ENCODE measurements at places on chromosomes 7 and 10. TPM values are rescaled to one million over a fixed set of nuclear protein-coding genes. Genes with fewer than 3 reads are reported as not detected.

DNA sequence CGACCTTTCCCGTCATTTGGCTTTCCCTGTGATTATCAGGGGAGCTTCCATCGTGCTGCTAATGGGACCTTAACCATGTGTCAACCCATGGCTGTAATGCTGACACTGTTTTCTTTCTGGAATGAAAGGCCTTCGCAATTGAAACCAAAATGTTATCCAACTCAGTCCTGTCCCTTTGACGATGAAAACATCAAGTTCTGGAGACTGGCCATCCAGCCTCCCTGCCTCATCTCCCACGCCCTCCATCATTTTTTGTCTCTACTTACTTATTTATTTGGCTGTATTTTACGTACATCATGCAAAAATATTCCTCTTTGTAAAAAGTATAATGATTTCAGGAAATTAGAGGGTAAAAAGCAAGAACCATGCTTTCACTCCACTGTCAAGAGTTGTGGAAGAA is 69.8 kb downstream of the EGFR start:
- DNase-seq = no peak

- DNase-seq = no peak
These were observed 11.0 kb downstream of the ZMIZ1 start for GRCh38 chr10:79079490-79080355.

DNA sequence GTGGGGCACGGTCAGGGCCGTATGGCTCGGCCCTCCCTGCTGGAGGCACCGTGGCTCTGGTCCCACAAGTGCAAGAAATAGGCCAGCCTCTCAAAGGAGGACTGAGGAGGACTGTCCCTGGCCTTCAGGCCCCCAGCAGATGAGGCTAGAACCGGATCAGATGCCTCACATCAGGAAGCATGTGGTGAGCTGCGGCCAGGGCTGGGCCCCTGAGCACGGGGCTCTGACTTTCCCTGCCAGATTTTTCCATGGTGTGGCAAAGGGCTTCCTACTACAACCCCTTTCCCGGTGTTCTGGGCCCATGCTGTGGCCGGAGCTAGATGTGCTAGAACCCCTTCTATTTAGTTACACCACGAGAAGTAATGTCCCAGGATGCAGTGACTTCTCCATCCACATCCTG is 100.4 kb downstream of the TCERG1L start:
- DNase-seq = no peak

RADIL gene
- 13.8 TPM for total RNA-seq

DNA sequence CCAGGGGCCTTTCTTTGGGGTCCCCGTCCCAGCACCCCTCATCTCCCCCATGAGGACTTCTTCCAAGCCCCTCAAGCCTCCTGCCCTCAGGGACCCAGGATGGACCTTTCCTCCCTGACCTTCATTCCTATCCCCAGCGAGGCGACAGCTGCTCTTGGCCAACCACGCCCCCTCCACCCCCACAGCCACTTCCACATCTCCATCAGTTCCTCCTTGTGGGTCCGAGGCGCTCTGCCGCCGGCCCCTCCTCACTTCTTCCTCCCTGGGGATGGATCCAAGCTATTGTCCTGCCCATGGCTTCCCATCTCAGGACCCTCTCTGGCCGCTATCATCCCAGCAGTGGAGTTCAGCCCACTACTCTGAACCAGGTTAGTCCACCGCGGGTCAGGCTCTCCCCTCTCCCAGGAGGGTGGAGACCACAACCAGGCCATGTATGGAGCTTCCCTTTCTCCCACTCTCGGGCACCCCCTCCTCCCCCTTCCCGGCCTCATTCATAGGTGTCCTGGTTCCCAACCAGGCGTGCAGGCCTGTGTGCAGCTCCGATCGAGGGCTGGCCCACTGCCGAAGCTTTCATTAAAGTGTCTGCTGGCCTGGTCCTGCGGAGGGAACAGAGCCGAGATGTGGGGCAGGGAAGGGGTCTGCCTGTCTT is 1.7 kb upstream of the SH2B2 start:
- no peak for DNase-seq
